Caudate nucleus (tissue), 63 donors: ENCODE measurements at places on chromosomes 6 and 20.

- no peak for DNase-seq
These were observed 67.3 kb downstream of the PREX1 start for GRCh38 chr20:48760403-48760983.

DNA sequence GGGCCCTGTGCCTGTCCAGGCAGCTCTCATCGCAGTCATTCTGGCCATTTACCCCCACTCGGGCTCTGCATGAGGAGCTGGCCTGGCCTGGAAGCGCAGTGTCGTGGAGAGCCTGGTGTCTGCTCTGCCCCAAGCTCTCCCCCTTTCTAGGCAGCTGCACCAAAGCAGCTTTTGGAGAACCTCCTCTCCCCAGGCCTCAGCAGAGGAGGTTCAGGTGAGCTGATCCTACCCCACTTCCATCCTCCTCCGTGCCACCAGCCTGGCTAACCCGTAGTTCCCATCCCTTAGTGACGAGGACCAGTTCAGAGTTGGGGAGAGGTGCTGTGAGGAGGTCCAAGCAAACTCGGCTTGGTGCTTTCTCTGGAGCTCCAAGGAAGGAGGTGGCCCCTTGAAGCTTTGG is 30.5 kb upstream of the PHACTR3 start:
- DNase-seq = no peak

DNA sequence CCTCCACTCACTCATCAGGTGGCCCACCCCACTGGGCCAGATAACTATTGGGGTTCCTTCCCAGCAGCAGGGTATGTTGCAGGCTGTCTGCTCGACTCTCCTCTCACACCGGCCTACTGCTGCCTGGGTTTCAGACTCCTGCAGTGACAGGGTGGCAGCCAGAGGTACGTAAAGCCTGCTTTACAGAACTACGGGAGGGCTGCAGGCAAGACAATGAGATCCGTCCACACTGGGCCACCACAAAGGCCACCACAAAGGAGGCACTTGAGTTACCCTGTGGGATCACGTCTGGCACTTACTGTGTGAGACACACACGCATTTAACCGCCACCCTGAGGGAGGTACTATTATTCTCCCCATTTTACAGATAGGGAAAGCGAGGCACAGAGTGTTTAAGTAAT is 78.5 kb downstream of the NFATC2 start:
- no peak for DNase-seq

DNA sequence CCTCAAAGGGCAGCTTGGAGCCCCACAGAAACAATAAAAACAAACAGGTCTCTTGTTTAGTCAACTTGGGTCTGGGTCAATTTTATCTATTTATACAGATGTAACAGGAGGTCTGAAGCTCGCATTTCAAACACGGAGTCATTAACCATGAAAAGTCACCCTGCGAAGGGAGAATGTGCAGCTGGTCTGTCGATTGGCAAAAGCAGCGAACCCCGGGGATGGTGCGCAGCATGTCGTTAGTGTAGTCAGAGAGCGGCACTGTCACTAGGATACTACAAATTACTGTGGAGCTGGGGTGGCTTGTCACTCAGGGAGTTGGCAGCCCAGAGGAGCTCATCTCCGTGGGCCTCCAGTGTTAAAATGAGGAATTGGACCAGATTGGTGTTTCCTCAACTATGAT is 190.4 kb upstream of the ARG1 start:
- DNase-seq = no peak

DNA sequence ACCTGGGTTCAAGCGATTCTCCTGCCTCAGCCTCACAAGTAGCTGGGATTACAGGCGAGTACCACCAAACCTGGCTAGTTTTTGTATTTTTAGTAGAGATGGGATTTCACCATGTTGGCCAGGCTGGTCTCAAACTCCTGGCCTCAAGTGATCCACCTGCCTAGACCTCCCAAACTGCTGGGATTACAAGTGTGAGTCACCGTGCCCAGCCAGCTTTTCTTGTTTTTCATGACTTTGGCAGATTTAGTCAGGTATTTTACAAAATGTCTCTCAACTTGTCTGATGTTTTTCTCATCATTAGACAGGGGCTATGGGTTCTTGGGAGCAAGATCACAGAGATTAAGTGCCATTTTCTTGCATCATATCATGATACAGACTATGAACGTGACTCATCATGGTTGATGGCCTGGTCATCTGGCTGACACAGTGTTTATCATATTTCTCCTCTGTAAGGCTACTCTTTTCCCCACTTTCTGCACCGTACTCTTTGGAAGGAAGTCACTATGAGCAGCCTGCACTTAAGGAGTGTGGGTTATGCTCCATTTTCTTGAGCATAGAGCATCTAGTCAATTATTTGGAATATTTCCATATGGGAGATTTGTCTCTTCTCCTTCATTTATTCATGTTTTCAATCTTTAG is 67.8 kb downstream of the RNF182 start:
- DNase-seq = no peak

DNA sequence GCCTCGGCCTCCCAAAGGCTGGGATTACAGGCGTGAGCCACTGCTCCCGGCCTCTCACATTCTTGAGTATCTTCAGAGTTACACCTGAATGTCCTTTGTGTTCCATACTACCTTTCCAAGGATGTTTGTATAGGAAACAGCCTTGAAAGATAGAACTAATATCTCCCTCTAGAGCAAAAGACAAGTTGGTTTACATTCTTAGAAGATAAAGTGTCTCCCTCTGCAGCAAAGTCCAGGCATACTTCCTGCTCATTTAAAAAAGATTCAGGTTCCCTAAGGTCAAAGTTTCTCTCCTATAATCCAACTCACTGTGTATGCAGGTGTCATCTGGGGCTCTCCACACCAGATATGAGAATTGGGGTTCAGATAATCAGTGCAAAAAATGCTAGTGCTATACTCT is 224.4 kb downstream of the TPBG start:
- DNase-seq = no peak

DNA sequence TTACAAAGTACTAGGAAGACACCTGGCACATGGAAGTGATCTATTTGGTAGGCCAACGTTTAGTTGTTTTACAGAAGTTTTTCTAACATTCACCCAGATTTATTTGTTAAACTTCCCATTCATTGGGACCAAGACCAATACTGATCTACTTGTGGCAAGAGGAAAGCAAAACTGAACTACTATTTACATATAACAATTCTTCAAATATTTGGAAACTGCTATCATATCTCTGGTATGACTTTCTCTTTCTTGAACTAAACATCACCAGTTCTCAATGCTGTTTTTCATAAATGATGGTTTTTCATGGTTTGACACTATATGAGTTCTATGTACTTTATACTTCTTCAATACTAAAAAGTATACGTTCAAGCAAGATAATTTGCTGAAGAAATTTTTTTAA is 189.2 kb downstream of the ASCC3 start:
- DNase-seq = no peak

GRCh38 chr6:87122477-87122876 is 27.6 kb upstream of the CGA start:
- peak; percentile 62 for DNase-seq

GRCh38 chr6:9606435-9607134 is 808.3 kb downstream of the TFAP2A start:
- DNase-seq = no peak

DNA sequence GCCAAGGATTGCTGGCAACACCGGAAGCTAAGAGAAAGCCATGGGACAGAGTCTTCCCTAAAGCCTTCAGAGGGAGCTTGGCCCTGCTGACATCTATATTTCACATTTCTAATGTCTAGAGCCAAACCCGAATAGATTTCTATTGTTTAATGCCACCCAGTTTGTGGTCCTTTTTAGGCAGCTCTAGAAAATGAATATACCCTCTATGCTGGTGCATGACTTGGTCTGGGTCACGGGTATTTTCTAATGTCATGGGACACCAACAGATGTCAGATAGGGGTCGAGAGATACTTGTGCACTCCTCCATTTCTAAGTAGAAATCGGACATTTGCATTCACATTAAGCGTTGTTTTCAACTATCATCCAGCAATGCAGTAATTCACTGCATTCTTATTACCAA is 37.0 kb upstream of the SOX4 start:
- no peak for DNase-seq

DNA sequence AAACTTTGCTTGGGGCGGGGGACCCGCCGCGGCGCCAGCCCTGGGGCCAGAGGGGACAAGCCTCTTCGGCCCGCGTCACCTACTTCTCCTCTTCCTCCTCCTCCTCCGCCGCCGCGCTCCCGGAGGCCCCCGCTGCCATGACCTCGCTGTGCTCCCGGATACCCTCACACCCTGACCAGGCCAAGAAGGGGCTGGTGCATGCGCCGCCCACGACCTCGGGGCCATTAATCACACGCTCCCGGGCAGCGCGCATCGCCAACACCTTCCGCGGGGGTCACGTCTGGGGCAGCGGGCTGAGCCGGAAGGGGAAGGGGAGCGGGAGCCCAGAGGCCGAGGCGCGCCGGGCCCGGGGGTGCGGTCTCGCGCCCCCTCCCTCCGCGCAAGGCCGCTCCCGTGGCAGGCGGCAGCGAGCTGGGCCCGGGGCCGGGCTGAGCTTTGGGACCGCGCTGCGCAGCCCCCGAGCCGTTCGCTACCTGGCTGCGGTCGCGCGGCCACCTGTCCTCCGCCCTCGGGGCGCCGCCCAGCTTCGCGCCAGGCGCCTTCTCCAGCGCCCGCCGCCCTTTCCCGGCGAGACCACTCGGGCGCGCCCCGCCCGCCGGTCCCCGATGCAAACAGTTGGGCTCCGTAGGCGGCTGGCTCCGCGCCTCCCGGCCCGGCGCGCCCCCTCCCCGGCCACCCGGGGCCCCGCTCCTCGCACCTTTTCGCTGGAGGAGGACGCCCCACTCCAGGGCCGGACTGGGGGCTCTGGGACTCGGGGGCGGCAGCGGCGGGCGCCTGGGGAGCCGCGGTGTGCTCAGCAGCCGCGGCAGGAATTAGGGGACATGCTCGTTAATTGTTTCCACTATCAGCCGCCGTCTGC is 575 bp upstream of the CNR1 start:
- no peak for DNase-seq

- DNase-seq = no peak
These were observed 4.7 kb downstream of the CITED2 start for GRCh38 chr6:139369568-139370282.

- DNase-seq = no peak
These were observed 106.7 kb downstream of the PRDM1 start for GRCh38 chr6:106192824-106193223.

- no peak for DNase-seq
These were observed 48.1 kb upstream of the MC3R start for GRCh38 chr20:56200456-56200855.

DNA sequence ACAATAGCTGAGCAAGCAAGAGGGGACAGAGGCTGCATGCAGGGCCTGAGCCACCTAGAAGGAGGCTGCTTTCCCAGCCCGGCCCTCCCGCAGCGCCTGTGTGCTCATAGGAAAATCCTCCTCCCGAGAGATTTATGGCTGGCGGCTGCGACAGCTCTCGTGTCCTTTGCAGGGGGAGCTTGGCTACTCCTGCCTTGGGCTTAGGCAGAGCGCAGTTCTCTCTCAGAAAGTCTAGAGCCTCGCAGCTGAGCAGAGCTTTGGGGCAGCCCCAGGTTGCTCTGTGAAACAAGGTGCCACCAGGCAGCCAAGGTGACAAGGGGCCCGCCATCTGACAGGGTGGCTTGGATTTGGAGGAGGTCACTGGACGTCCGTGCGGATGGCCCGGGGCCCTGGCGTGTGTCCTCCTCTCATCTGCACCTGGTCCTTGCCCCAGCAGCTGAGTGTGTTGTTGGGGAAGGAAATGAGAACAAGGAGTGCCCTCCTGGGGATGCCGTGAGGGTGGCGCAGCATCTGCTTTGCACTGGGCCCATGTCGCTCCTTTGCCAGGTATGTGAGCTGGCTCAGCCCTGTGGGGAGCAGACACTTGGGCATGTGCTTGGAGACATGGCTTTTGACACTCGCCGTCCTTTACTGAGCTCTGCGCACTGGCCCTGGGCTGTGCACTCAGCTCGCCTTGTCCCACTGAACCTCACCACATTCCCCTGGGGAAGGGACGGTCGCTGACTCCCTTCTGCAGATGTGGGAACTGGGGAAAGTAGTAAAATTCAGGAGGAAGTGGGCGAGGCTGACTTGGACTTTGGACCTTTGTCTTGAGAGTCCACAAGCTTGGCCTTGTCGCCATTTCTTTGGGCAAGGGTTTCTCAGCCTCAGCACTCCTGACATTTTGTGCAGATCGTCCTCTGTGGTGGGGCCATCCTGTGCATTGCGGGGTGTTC is 41.9 kb downstream of the EDN3 start:
- DNase-seq = no peak

GRCh38 chr20:20173254-20173653 is 120.9 kb downstream of the CFAP61 start:
- DNase-seq = no peak

- no peak for DNase-seq
These were observed 963 bp downstream of the DDRGK1 start for GRCh38 chr20:3203315-3204123.

DNA sequence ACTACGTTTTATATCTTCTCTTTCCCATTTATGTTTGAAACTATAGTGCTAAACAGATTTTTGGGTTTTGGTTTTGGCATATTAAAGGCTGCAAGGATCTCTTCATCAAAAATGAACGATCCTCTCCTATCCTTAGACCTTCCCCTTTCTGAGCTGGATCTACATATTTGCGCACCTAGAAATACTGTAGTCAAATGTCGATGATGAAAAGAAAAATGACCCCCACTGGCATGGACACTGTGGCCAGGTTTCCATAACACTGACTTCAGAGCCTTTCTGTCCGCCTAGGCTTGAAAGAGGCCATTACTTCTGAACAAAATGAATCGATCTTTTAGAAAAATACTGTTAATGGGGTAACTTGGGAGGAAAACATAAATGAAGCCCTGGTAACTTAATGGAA is 5.8 kb downstream of the FLRT3 start:
- DNase-seq = no peak

DNA sequence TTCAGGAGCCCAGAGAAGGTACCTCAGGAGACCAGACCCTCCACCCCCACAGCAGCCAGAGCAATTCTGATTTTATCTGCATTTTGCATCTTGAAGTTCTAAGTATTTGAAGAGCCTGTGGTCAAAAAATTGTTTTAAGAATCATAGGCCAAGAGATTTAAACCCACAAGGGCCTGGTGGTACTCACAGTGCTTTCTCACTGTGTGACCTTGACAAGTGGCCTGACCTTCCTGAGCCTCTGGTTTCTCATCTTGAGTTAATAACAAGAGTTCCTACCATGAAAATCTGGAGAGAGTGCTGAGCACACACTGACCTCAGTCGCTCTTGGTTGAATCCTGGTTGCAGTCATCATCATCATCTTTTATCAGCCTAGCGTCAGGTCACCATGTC is 45.4 kb upstream of the ID1 start:
- no peak for DNase-seq

DNA sequence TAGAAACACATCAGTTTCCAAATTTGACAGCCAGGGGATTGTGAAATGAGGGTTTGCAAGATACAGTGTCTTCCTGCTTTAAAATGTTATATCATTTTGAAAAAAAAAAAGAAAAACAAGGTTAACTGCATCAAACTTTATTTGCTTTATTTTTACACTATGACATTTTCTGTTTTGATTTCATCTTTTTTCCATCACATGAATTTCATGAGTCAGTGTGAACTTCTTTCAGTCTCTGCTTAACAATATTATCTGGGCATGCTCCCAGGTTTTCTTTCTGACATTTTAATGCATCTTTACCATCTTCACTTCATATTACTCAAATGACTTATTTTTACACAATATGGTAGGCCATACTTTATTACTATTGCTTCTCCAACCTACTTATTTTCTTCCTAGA is 1.9 kb downstream of the NCOA7 start:
- DNase-seq = no peak
